ENCODE measurements at places on chromosomes 3 and 15.

DNA sequence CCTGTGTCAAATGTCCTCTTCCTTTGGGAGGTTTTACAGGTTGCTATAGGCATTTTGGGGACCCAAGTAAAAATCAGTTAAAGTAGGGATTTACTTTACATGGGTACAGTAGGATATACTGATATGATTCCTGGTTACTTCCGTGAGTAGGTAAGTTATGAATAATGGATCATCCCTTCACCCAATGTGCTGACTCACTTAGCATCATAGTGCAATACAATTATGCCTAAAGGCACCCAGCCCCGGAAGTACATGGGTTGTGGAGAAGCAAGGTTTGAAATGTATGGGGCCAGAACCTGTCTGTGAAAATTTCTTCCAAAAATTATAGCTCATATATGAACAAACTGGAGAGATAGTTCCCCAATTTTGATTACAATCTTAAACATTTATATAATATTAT, 64.0 kb downstream of the GLB1 start:
- DNase-seq: no peak

GRCh38 chr3:117874028-117874690, 1160.5 kb downstream of the IGSF11 start:
- DNase-seq: no peak

GRCh38 chr3:51394541-51394940, 3.5 kb downstream of the RBM15B start:
- no peak for DNase-seq

DNA sequence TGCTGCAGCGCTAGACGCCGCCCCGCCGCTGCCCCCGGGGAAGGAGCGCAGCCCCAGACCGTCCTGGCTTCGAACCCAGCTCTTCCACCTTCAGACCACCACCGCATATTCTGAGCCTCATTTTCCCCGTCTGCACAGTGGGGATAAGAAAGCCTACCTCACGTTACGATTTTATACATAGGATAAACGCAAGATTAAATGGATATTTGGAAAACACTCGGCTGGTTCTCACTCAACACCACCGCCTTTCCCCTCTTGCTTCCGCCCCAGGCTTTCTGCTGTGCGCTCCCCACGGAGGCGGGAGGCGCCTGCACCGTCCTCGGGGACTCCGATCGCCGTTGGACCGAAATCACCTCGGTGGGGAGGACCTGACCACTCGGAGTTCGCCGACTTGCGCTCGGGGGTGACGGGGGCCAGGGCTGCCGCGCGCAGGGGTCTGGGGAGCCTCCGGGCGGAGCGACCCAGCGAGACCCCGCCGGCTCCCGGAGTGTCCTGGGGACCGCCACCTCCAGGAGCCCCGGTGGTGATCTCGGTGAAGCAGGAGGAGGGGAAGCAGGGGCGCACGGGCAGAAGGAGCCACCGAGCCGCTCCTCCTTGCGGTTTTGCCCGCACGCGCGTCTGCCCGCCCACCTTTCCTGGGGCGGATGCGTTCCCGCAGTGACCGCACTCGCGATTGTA, 4.0 kb downstream of the FBXL22 start:
- no peak for DNase-seq

GRCh38 chr15:62994975-62995681, 47.4 kb upstream of the TPM1 start:
- DNase-seq: no peak

GRCh38 chr3:69108811-69109210, 13.6 kb downstream of the LMOD3 start:
- DNase-seq: no peak

DNA sequence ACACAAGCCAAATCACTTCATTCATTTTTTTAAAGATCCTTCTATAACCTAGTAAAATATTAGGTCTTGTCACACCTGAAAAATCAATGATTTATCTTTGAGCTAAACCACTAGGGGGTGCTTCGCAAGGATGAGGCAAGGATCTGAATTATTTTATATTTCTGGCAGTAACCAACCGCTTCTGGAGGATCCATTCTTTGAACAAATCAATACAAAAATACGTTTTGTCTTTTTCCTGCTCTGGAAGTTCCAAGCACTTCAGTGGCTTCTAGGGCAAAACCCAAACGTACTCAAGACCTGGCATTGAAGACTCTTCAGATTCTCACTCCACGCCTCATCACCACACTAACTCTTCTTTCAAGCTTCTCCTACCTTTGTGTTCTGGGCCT, 486 bp downstream of the LSG1 start:
- DNase-seq: no peak

DNA sequence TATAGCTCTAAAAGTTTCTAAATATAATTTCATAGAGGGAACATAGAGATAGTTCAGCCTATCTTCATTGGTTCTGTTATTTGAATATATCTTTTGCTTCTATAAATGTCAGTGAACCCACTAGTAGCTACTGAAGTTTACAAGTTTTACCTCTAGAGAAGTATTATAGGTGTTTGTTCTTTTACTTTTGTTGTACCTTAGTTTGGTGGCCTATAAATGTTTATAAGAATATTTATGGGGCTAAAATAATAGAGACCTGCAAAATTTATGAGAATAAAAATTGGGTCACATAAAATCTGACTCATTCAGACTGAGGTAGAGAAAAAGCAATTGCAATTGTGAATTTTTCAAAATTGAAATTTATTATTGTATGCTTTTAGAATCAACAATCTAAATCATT, 162.6 kb downstream of the SERPINI1 start:
- DNase-seq: no peak

DNA sequence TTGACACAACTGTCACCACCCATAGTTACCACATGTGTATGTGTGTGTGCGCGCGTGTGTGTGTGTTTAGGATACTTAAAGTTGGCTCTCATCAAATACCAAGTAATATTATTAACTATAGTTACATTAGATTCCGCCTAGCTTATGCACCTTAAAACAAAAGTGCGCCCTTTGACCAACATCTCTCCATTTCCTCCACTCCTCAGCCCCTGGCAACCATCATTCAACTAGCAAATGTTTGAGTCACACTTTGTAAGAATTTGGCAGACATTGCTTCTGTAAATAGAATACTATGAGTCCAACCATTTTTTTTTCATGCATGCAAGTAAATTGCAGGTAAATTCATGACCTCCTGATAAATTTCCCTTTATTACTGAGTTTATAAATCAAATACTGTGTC, 169.3 kb downstream of the GBE1 start:
- no peak for DNase-seq

DNA sequence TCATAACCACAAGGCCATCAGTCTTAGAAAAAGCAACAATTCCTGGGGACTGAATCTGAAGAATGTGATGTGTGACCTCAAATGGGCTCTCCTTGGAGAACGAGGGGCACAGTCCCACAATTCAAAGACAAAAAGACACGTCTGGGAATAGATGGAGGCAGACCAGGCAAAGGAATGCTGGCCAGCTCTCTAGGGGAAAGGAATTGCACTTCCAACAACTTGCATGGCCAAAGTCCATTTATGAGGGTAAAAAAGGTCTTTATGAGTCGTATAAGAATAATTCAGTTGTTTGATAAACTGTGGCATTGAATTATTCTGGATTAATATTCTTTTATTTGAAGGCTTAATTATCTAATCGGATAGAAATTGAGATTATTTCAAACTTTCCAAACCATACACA, 180.5 kb upstream of the FEZF2 start:
- no peak for DNase-seq

DNA sequence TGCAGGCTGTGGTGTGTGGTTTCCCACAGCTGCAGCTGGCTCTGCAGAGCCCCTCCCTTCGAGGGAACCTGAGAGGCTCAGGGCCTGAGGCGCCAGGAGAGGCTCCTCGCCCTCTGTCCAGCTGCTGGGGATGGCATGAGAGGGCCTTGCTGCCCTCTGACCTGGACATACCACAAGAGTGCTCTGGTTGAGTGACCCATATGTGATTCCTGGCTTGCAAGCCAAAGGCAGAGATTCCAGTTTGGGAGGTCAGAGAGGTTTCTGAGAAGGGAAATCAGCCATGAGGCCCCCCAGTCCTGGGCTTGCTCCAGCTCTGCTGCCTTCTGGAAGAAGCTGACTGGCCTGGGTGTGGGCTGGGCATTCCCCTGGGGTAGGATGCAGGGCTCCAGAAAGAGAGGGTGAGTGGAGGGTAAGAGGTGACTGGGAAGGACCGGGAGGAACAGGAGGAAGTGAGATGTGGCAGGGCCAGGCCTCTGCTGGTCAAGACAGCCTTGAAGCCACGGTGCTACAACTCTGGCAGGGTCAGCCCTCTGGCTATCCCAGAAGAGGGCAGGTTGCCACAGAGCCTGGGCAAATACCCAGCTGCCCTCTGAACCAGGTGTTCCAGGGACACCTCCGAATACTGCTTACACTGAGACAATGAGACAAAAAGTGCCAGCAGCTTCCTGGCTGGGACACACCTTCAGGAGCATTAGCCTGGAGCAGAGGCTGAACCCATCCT, 16.0 kb upstream of the SRP14 start:
- DNase-seq: no peak

GRCh38 chr15:100681335-100681746, 79.0 kb downstream of the ASB7 start:
- DNase-seq: no peak

DNA sequence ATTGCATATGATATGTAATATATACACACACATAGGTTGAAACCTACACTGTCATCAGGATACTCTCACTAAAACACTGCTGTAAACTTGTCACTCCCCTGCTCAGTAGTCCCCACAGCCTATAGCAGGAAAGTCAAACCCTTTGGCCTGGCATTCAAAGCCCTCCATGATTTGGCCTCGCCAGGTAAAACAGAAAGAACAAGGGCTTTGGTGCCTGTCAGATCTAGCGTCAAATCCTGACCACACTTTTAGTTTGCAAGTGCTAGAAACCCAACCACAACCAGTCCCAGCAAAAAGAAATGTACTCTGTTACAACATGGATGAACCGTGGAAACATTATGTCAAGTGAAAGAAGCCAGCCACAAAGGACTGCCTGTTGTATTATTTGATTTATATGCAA, 11.4 kb downstream of the CRABP1 start:
- DNase-seq: no peak

- no peak for DNase-seq
Observed at GRCh38 chr3:15055019-15055557, 10.0 kb downstream of the MRPS25 start.

DNA sequence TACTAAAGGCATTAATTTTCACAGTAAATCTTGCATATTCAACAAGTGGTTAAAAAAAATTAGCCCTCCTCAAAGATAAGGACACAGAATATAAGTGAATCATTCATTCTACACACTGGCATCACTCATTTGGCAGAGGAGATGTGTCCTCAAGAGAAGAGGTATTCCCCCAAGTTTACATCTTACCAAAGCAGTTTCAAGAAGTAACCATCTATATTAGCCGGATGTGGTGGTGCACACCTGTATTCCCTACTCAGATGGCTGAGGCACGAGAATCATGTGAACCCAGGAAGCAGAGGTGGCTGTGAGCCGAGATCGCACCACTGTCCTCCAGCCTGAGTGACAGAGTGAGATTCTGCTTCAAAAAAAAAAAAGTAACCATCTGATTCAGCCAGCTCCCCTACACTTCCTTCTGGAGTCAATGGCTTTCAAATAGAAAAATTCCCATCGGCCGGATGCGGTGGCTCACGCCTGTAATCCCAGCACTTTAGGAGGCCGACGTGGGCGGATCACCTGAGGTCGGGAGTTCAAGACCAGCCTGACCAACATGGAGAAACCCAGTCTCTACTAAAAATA, 15.4 kb downstream of the RAF1 start:
- no peak for DNase-seq

- DNase-seq: no peak
Observed at GRCh38 chr3:25899352-25900101, 109.6 kb downstream of the OXSM start.

DNA sequence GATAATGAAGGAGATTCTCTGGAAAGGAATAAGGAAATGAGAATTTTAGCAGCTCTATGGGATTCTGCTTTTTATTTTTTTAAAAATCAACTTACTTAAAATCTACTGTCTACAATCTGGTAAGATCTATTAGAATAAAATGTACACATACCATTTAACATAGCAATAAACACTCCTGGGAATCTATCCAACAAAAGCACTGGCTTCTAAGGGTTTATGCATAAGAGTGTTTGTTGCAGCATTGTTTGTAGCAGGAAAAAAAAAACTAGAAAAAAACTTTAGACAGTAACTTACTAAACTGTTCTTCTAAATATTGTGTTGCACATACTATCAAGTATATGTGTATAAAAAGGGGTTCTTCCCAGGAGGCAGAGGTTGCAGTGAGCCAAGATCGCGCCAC, 15.7 kb upstream of the RBP1 start:
- DNase-seq: no peak

DNA sequence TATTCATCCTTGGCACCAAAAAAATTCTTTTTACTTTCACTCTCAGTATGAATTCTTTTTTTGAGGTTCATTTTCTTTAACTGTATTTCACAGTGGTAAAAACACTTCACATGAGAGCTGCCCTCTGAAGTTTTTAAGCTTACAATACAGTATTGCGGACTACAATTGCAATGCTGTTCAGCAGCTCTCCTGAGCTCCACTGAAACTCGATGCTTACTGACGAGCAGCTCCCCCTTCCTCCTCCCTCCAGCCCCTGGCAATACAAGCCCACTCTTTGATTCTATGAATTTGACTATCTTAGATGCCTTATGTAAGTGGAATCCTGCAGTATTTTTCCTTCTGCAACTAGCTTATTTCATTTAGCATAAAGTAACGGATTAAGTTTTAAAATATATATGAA, 183.4 kb downstream of the ADAMTS17 start:
- DNase-seq: no peak

DNA sequence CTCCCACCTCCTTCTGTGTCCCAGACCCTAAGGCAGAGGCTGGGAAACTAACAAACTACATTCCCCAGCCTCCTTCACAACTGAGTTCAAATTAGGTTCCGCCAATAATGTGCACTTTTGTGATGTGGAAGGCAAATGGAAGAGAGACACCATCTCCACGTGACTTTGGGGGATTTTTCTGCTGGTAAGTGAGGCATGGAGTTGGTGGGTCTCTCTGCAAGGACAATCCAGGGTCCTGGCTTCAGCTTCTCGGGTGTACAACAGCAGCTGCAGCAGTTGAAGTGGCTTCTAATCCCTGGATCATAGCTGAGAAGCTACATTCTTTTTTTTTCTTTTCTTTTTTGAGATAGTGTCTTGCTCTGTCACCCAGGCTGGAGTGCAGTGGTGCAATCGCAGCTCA, 58.9 kb upstream of the GATA2 start:
- DNase-seq: no peak

- DNase-seq: no peak
Observed at GRCh38 chr15:93109336-93110102, 20.5 kb upstream of the RGMA start.

DNA sequence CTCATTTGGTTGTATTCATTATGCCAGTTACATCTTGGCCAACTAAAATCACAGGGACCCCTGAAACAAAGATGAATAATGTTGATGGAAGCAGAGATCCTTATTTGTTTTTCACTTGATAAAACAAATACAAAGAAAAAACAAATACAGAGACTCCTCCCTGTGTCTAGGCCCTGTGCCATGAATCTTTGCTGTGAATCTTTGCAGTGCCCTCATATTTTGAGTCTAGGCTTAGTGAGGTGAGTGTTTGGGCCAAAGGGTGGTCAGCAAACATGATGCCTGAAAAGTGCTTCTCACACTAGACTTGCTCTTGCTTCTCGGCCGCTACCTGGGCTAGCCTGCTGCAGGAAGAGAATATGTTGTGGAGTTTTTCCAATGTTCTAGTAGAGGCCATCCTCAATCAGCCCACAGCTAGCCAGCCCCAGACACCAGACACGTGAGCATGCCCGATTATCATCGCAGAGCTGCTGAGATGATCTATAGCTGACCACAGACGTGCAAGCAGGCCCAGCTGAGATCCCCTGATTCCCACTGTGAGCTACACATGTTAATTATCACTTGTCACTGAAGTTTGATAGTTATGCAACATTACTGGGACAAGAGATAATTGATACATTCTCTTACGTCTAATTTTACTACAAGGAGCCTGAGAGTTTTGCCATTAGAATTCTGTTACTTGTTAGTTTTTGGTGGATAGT, 191.4 kb downstream of the THRB start:
- no peak for DNase-seq
